ENCODE measurements at places on chromosomes 2 and 18.

DNA sequence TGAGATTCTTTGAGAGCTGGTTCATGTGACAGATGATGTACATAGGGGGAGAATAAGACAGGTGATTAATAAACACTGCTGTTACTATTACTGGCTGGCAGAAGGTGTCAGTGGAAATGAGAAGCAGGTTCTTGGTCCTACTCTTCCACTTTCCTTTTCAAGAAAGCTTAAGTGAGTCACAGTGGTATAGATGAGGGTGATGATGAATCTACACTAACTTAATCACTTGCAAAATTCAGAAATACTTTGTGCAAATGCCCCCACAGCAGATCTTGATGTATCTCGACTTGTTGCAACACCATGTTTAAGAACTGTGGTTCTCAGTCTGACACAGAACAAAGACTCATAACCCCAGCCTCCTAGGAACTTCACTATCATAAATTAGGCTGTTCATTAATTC is 35.9 kb upstream of the MGAT5 start:
- DNase-seq = no peak

DNA sequence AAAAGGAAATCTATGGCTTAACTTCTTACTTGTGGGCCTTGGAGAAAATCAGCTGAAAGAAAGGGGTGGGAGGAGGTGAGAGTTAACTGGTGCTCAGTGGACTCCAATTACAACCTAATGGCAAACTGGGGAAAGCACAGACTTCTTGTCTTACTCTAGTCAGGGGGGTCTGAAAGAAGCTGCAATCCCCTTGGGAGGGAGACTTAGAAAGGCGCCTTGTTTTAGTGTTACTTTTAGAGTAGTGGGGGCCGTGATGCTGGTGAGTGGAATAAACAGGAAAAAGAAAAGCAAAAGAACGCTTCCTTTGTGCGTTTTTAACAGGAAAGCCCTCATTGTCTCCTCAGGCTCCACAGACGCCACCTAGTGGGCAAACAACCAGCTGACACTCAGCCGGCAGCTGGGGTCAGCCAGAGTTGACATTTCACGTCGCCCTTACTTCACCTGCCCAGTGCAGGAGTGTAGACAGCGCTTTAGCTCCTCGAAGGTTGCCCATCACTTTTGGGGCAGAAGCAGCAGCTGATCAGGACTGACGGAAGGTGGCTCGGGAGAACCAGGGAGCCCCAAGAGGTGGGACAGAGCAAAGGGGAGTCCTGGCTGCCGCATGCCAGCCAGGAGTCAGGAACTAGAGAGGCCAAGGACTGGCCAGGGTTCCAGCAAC is 55.9 kb upstream of the GORASP2 start:
- DNase-seq = peak; percentile 32

DNA sequence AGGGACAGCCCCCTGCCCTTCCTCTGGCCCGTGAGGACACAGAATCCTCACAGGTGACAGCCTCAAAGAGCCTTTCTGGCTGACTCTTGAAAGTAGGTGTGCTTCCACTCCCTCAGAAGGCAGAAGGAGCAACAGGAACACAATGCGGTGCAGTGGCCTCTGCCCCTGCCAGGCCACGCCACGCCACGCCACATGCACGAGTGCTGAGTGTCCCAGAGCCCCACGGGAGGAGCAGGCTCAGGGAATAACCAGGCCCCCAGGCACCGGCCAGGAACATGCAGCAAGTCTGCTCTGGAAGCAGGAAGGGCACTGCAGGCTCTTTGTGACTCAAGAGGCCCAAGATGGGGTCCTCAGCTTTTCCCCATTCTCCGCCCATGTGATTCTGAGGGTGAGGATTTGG is 18.1 kb upstream of the CCDC74B start:
- DNase-seq = no peak

DNA sequence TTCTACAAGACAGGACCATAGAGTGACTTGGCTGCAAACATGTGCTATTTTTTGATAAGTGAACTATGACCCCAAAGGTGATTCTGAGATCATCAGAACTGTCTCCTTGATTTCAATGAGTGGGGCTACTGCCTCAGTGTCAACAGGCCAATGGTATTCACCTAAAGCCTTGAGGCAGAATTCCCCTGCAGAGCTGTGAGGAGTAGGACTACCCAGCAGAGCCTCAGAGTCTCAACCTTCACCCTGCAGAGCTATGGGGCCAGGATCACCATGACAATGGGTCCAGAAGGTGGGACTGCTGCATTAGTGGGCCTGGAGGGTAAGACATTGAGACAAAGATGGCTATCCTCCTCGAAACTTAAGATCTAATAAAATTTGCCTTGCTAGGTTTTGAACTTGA is 1668.2 kb upstream of the SLC39A10 start:
- DNase-seq = no peak

- no peak for DNase-seq
Observed at GRCh38 chr2:183125659-183126341, 1.6 kb downstream of the NUP35 start.

DNA sequence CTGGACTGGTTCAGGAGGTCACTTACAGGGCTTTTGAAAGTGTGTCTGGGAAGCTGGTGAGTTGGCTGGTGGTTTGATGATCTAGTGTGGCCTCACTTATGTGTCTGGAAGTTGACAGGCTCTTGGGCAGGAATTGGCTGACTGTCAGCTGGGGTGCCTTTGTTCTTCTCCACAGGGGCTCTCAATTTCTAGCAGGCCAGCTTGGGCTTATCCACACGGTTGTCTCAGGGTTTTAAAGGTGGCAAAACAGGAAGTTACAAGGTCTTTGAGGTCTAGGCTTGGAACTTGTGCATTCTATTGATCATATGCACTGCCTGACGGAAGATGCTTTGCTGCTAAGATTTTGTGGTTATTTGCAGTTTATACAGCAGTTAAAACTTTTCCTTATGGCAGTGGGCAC is 52.0 kb upstream of the CELF4 start:
- DNase-seq = no peak

GRCh38 chr2:69013142-69013839 is at the start of gene ANTXR1:
TSS of gene ANTXR1 (plus strand) at chr2:69013179. CDS start at chr2:69013500, 321 bp downstream.
- no peak for DNase-seq

DNA sequence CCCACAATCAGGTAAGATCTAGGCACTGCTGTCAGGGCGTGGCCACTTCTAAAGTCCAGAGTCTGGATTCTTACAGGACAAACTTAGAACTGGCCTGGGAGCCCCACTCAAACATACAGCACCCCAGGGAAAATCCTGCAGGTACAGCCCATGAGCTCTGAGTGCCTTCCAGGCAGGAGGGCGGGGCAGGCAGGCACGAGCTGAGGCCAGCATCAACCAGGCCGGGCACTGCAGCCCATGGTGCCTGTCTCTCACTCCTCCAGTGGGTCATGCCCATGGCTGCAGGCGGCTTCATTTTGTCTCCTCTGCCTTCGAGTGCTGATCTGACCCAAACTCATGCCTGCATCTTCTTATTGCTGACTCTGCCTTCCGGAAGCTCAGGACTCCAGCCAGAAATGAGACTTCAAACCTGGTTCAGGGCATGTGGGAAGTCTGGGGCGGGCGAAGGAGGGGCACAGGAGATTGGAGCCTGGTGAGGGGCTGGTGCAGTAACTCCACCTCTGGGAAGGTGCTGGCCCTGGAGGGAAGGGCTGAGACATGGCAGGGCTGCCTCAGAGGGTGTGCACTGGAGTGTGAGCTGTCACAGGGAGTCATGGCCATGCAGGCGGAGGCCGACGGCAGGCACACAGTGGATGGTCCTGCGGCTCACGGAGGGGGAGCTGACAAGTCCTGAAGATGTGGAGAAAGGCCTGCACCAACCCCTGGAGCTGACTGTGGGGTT is 40.5 kb downstream of the HS6ST1 start:
- DNase-seq = no peak

DNA sequence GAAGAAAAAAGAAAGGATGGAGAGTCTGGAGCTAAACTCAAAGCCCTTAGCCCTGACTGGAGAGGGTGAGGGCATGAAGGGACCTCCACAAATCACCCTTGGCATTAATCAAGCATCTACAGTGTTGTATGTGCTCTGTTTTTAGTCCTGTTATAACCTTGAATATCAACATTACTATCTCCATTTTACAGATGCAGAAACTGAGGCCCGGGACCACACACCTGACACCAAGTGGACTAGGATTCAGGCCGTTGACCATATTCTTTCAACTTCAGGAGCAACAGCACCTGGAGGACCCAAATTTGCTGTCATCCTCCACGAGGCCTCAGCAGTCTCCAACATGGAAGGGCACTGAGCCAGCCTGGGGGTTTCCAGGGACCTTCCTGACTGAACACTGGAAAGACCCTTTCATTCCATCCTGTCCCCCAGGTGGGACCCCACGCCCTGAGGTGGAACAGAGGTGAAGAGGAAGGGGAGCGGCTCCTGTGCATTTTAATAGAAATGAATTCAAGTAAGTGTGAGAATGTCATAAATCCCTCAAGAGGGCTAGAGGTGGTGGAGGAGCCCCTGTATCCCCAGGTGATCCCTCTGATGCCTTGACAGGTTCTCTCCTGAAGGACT is 41.0 kb downstream of the SERTAD2 start:
- DNase-seq = no peak

- DNase-seq = no peak
Observed at GRCh38 chr2:109238580-109238979, 109.6 kb downstream of the SH3RF3 start.

DNA sequence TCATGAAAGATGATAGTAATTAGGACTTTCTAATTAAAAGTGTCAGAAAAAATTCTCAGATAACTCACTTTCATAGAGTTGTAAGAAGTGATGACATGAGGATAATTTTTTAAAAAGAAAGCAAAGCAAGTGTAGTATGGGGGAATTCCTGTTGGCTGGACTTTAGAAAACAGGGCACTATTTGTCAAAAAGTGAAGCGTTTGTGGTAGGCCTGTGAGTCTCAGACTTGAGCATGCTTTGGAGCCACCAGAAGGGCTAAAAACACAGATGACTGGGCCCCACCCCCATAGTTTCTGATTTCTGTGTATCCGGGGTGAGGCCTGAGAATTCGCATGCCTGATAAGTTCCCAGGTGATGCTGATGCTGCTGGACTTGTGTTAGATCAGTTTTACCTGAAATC is 222.6 kb upstream of the LRRTM1 start:
- no peak for DNase-seq

DNA sequence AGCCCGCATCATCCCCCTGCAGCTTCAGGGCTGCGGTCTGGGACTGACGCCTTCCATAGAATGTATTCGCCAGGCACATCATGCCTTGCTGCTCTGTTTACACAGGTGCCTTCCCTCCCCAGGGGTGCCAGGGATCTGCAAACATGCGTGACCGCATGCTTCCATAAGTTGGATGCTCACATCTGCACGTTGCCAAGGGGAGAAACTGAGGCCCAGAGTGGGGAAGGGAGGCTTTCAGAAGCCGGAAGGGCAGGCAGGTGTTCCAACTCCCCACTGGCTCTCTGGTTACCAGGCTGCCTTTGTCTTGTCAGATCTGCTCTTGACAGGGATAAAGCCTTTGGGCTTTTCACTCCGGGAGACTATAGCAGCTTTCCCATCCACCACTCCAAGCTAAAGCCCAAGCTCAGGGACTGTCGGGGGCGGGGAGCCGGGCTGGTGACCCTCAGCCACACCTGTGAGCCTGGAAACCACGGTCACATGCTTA is 125.8 kb upstream of the TNP1 start:
- DNase-seq = no peak

- no peak for DNase-seq
Observed at GRCh38 chr2:133053541-133053940, 383.5 kb upstream of the LYPD1 start.

DNA sequence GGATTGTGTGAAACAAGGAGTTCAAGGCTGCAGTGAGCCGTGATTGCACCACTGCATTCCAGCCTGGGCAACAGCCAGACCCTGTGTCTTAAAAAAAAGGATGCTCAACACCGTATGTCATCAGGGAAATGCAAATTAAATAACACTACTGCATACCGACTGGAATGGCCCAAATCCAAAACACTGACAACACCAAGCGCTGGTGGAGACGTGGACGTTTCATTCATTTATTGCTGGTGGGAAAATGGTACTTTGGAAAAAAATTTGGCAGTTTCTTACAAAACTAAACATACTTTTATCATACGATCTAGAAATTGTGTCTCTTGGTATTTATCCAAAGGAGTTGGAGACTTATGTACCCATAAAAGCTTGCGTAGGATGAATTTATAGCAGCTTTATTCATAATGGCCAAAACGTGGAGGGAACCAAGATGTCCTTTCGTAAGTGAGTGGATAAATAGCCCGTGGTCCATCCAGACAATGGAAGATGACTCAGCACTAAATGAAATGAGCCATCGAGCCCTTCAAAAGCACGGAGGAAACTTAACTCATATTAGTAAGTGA is 24.2 kb downstream of the NEU4 start:
- no peak for DNase-seq

GRCh38 chr2:152407204-152407721 is 72.3 kb downstream of the FMNL2 start:
- no peak for DNase-seq

DNA sequence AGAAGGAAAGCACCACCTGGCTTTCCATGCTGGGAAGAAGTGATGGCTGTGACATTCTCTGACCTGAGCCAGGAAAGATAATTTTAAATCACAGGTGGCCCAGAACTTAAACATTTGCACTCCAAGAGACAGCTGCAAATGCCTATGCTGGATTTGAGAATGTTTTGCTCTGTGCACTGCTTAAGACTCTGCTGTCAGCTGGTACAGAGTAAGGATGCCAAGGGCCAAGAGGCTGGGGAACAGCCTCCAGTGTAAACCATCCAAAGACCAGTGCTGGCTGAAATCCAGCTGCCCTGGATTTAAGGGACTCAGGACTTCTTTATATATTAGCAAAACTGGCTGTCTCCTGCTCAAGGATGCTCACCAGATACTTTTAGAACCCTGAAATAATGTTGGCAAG is 3.9 kb downstream of the HOXD8 start:
- no peak for DNase-seq

DNA sequence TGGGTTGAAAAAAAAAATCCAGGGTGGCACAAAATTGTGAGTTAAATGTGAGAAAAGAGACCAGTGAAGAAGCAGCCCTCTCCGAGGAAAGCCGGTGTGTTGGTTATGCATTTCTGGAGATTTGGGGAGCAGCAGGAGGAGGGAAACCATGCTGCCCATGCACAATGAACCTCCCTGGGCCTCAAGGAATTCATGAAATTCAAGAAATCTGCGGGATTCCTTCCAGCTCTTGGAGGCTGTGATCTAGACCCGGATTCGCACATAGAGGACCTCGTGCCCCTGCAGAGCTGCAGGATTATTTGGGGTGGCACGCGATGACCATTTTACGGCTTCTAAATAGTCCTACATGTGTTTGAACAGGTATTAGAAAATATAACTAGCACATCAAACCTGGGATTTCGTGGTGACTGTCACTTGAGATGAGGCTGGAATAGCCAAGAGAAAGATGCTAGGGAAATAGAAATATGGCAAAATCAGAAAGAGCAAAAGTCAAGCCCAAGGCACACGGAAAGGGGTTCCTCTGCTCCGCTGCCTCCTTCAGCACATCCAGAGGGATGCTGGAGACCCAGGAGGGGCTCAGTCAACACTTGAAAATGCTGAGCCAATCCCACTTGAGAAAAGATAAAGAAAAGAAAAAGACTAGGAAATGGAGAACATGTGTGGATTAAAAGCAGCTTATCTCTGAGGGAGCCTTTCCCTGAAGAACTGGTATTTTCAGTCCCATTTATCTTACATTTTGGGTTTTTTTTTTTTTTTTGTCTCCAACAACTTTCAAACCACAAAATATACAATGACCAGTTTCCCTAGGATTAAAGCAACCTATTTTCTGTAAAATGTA is 22.0 kb downstream of the KCTD1 start:
- no peak for DNase-seq
